Mucosa of descending colon (tissue), 3 donors: ENCODE measurements at places on chromosomes 5 and 9. TPM values are rescaled to one million over a fixed set of nuclear protein-coding genes. Genes with fewer than 3 reads are reported as not detected.
A peak's percentile ranks its signal among the peaks of the same experiment; 100 is the strongest.

DNA sequence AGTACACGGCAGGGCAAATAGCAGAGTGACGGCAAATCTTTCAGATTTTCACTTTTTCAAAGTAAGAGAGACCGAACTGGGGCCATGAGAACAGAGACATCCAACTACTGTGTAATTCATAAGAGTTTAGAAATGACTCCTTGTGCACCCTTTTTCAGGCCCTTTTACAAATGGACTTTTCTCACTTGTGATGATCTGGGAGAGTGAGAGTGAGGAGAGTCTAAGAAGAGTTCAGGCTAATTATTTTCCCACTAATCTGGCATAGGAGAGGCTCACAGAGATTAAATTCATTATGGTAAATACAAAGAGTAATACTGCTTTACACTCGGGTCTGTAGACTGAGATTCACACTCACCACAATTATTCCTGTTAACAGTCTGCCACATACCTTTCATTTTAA lies 880 bp upstream of the CCNG1 start:
- DNase-seq, result no peak

The RGS7BP gene
- total RNA-seq, result 0.38 TPM

DNA sequence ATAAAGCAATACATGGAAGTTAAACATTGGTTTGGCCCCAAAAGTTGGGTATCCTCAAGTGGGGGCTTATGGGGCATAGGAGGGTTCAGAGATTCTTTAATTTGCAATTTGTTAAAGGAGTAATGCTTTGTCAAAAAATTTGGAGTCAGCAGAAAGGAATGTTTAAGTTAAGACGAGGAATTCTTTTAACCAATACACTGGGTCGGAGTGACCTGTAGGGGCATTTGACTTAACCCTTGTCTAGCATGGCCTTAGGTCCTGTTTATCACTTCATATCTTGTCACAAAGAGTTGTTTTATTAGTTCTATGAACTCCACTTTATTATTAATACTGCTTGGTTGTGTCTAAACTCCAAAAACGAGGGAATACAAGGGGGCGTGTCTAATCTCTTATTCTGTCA lies 656.1 kb upstream of the RORB start:
- DNase-seq, result no peak

DNA sequence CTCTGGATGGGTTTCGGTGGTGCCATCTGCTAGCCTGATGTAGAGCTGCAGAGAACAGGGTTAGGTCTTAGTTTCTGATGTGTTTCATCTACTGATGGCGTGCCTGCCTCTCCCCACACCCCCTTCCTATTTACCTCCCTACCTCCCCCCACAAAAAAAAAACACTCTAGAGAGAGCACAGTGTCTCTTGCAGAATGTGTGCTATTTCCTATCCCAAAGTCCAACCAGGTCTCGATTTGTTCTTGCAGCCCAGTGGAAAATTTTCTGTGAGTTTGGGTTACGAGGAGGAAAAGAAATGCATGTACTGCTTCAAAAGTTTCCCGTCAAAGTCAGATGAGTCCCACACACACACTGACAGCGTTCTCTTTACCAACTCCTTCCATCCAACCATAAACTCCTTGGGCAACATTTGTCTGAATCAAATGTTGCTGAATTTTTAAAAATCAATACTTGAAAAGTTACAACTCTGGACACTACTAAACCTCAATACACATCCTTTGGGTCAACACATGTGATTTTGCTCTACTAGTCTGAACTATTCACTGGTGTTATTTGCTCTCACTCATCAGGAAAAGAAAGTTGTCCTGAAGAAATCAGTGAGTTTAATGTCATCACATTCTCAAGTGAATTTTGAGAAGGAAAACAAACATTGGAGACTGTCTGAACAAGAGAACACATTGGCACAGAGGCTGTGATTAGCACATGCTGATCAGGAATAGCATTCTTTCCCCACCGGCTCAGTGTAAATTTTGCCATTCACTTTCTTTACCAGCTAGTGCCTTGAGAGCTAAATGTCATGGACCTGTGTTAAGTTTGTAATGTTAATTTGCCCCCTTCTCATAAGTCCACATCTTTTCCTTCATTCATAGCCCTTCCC lies 84.1 kb downstream of the MAMDC2 start:
- DNase-seq, result no peak

- no peak for DNase-seq
Observed at GRCh38 chr5:140351609-140352334, 5.4 kb upstream of the HBEGF start.

DNA sequence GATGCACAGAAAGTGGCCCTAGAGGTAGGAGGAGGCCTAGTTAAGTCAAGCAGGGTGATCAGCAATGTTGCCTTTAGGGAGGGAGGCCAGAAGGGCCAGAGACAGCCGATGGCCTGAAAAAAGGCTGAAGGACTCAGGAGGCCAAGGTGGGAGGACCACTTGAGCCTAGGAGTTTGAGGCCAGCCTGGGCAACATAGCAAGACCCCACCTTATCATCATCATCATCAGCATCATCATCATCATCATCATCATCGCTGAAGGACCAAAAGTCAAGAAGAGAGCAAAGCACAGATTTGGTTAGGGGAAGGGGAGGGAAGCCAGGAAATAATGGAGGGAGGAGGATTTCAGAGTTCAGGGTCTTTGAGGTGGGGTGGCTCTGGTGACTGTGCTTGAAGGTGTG lies 74.3 kb downstream of the RALGPS1 start:
- no peak for DNase-seq

DNA sequence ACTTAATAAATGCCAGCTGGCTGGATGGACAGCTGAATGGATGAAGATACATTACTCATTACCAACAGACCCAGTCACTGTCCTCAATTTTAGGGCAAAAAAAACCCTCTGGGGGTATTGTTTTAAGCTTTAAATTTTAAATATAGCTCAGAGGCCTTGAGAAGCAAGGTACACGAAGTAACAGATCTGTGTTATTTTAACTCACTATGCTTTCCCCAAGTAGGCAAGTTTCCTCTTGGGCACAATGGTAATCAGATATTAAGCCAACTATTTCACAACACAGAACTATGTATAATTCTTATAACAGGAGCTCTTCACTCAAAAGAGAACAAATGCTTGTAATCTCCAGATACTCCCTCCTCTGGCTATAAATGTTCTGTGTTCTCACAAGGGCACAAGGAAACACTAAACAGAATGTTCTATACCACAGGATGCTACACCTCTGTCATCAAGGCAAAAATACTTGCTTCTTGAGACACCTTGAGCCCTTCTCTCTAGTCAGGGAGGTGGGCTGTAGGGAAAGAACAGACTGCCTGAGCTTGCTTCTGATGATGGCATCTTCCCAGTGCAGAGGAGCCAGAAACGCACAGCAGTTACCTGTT lies 443.8 kb downstream of the SPOCK1 start:
- DNase-seq, result no peak

The GRXCR2 gene
- not detected for total RNA-seq

GRCh38 chr9:3181049-3181953 lies 337.4 kb upstream of the PUM3 start:
- peak; percentile 60 for DNase-seq

The GPR150 gene
- 0.28 TPM for total RNA-seq
